NCI-H2081 treated with DMSO at 0.1 percent for 48 hours (cell line): ENCODE measurements at places on chromosomes 13 and 19.

GRCh38 chr13:36031490-36031889 lies 99.7 kb downstream of the DCLK1 start:
- no peak for DNase-seq

- no peak for DNase-seq
These were observed 94.9 kb upstream of the MCF2L start for GRCh38 chr13:112873851-112874750.

GRCh38 chr13:27354379-27354778 lies 70.0 kb upstream of the GTF3A start:
- DNase-seq: no peak

GRCh38 chr13:44199627-44200207 lies 173.9 kb upstream of the SERP2 start:
- peak; percentile 84 for DNase-seq

- DNase-seq: no peak
These were observed 18.5 kb upstream of the ZNF681 start for GRCh38 chr19:23777216-23777615.

- peak; percentile 82 for DNase-seq
These were observed at the start of gene ZNF563 for GRCh38 chr19:12333162-12334159. Gene ZNF563, minus strand, starts transcription at chr19:12333633. Its CDS starts 151 bp downstream, at chr19:12333482.

DNA sequence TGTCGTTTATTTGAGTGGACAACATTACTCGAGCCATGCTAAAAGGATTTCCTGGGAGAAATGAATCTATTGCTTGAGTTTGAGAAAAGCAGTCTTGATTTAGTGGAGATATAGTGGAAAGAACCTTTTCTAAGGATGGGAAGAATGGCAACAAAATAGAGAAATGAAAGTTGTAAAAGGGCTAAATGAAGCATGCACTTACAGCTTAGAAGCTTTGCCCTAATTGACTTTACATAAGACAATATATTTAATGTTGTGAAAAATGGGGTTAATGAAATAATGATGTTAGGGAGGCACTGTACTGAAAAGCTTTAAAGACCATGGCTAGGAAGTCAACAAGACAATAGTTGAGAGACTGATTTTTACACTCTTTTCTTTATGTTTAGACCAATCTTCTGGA lies 35.4 kb downstream of the SLC10A2 start:
- no peak for DNase-seq

GRCh38 chr19:6100284-6100915 lies 9.9 kb downstream of the RFX2 start:
- no peak for DNase-seq

DNA sequence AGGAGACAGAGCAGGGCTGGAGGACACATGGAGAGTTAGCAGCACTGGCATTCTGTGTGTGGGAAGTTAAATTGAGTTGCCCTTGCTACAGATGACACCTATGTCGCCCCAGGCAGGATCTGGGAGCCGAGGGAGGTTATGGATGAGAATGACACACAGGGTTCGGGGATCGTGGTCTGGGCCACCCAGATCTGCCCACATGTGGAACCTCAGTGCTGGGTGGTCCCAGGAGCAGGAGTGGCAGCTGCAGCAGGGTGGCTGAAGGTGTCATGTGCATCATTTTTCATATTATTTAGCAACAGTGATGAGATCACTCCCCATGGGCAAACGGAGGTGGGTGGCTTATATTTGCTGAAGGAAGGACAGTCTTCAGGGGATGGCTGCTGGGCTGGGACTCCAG lies 3.2 kb downstream of the IL17D start:
- DNase-seq: no peak

- peak; percentile 12 for DNase-seq
These were observed 95.1 kb downstream of the RAB20 start for GRCh38 chr13:110466266-110466915.

DNA sequence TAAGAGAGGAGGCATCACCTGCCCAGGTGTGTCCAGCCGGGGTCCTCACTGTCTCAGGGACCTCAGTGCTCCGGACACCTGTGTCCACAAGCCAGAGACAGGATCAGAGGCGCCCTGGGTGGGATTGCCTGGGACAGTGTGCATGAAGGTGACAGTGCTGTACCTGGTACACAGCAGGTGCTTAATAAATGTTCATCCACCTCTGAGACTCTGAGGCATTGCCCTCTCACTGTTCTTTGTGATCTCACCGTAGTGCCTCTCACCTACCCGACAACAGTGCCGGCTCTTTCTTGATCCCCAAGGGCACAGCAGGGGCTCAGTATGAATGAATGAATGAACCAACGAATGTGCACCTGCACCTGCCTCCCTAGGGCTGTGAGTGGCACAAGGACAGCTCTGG lies 9.2 kb downstream of the RDH13 start:
- DNase-seq: no peak

DNA sequence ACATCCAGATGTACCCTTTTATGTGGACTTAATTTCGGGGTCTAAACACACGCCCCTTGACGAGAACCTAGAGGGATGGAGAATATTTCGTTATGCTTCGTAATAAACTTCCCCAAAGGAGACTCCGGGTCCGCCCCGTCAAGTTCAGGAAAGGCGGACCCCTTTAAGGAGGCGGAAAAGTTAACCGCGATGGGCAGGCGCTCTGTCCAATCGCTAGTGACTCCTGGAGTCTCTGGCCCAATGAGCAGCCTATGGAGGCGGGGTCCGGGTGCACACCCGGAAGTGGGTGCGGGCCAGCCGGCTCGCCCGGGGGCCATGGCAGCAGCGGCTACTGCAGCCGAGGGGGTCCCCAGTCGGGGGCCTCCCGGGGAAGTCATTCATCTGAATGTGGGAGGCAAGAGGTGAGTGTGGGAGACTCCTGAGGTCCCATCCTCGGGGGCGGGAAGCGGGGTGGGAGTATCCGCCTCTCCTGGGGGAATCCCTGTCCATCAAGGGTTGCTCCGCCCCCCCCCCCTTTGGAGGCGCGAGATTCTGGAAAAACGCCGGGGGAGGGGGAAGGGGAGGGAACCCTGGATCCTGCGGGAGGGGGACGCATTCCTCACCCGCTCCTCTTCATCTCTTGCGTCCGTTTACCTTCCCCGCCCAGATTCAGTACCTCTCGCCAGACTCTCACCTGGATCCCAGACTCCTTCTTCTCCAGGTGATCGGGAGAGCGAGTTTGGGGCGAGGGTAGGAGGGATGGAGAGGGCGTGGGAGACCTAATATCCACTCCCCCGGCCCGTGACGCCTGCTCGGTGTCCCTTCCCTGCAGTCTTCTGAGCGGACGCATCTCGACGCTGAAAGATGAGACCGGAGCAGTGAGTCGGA lies at the start of gene SHKBP1:
Gene SHKBP1, plus strand, starts transcription at position 289 of the 867 bp plus-strand sequence. Its CDS starts 27 bp downstream, at position 316.
- peak; percentile 72 for DNase-seq

DNA sequence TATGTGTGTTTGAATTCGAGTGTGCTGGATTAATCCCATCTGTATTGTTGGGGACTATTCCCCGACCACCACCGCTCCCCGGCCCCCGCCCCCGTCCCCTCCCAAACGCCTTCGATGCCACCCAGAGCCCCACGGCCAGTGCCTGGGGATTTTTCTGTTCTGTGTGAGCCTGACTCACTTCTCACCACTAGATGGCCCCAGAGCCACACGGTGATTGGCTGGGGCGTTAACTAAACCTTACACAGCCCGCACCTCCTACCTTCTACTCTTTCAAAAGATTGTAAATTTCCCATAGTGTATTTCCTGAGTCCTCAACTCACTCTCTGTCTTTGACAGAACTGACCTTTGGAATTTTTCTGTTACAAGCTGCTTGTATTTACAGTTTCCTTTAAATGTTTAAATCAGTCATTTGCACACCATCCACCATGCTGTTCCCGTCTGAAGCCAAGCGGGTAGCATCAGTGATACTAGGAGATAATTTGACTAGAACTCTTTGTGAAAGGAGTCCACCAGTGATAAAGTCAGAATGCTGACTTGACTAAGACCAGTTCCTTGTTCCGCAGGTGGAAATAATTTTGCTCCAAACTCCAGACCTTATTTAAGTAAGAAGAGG lies 61.4 kb downstream of the RFX2 start:
- no peak for DNase-seq

- no peak for DNase-seq
These were observed 30.0 kb upstream of the TPT1 start for GRCh38 chr13:45370922-45371406.

GRCh38 chr13:41788552-41788951 lies 172.4 kb downstream of the VWA8 start:
- no peak for DNase-seq

- no peak for DNase-seq
These were observed 524.1 kb upstream of the SLITRK5 start for GRCh38 chr13:87147076-87147475.

DNA sequence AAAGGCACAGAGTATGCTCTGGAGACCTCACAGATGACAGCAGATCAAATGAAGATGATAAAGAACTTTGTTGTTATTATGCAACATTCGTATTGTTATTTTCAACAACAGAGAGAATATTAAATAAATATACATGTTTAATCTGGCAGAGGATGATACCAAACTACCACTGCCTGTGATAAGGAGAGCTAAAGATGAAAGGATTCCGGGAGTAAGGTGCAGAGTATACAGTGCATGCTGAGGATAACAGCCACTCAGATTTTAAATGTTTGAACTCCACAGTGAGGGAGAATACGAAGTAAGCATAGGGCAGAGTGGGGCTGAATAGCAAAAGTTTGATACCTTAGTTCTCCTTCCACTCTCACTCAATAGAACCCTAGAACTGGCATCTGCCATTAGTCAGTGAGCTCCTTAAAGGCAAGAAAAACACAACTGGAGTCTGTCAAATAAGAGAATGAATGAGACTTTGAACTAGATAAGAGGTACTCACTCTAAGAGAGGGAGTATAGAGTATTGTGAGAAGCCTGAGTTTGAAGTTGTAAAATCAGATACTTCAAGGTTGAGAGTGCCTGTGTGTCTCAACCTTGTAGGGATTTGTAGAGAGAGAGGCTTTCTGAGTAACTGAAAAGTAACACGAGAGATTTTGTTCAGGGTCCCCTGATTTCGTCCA lies 78.5 kb downstream of the STARD13 start:
- no peak for DNase-seq
